ENCODE measurements at places on chromosomes 13 and 19.

GRCh38 chr19:33397536-33398360, 24.2 kb downstream of the CEBPG start:
- DNase-seq = no peak

- no peak for DNase-seq
Measured at GRCh38 chr13:30957258-30957943, 24.9 kb downstream of the TEX26 start.

- no peak for DNase-seq
Measured at GRCh38 chr13:106107061-106107460, 428.4 kb downstream of the EFNB2 start.

GRCh38 chr19:1374250-1374577, 9.5 kb upstream of the NDUFS7 start:
- DNase-seq = no peak

- DNase-seq = no peak
Measured at GRCh38 chr13:45048890-45049407, 59.6 kb downstream of the GPALPP1 start.

All from muscle of arm (tissue), 14 donors.